ENCODE measurements at places on chromosomes 2 and 18.

GRCh38 chr2:207255565-207256470 is 90.1 kb upstream of the KLF7 start:
- DNase-seq, result no peak

GRCh38 chr2:23926290-23926749 is 603 bp downstream of the ATAD2B start:
- DNase-seq, result peak; percentile 28

- peak; percentile 77 for DNase-seq
These were observed 20.5 kb downstream of the TMEM18 start for GRCh38 chr2:656676-657075.

- no peak for DNase-seq
These were observed 111.3 kb upstream of the SLC14A2 start for GRCh38 chr18:45503990-45504389.

DNA sequence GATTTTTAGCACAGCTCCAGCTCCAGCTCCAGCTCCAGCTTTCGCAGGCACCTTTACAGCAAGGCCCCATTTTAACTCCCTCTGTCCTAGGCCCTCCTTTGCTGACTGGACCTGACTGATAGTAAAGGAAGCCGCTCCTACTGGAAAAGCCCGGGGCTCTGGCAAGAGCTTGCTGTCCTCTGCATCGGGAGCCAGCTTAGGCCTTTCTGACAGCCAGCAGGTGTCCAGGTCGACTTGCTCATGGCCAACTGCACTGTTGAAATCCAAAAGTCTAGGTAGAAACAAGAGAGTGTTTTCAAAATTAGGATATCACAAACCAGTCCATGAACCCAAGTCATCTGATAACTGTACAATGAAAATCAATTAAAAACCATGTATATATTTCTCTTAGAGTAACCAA is 161.1 kb downstream of the LAMA1 start:
- DNase-seq, result no peak

- no peak for DNase-seq
These were observed 52.6 kb downstream of the TRIP12 start for GRCh38 chr2:229869226-229869625.

DNA sequence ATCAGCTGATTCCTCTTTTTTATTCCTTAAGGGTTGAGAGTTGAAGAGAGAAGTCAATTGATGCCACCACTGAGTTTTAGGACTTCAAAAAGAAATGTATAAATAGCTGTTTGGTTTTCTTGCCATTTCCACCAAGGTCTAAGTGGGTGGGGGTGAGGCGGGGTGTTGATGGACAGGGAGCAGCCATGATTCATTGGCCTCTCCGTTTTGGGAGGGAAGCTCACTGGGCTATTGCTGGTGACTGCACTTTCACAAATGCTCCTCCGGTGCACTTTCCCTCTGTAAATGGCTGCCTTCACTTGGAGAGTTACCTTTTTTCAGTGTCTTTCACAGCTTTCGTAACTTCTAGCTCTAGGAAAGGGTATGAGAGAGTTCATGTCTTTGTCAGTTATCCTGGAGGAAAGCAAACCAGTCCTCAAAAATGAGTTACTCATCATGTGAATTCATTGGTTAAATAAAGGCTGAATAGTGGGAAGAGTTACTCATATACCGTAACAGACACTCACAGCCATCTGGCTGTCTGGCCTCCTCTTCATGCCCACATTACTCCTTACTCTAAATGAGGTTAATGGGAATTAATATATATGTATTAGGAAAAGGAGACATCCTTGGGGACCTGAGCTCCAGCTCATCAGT is 17.4 kb upstream of the CTAGE1 start:
- DNase-seq, result no peak

GRCh38 chr2:241454837-241455485 is 53.4 kb downstream of the STK25 start:
- no peak for DNase-seq

- no peak for DNase-seq
These were observed 161.3 kb downstream of the HAUS1 start for GRCh38 chr18:46265196-46266156.

- DNase-seq, result no peak
These were observed 2.1 kb downstream of the ZNF532 start for GRCh38 chr18:58866773-58867150.

- DNase-seq, result no peak
These were observed 34.5 kb downstream of the PCBP1 start for GRCh38 chr2:70121627-70122372.

GRCh38 chr2:7513834-7514233 is 596.6 kb downstream of the RNF144A start:
- no peak for DNase-seq

DNA sequence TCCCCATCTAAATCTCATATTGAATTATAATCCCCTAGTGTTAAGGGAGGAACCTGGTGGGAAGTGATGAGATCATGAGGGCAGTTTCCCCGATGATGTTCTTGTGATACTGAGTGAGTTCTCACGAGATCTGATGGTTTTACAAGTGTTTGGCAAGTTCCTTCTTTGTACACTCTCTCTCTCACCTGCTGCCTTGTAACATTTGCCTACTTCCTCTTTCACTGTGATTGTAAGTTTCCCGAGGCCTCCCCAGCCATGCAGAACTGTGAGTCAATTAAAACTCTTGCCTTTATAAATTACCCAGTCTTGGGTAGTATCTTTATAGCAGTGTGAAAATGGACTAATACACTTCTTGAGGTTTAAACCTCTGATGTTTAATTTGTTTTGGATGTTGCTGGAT is 177.5 kb downstream of the CD8B2 start:
- no peak for DNase-seq

DNA sequence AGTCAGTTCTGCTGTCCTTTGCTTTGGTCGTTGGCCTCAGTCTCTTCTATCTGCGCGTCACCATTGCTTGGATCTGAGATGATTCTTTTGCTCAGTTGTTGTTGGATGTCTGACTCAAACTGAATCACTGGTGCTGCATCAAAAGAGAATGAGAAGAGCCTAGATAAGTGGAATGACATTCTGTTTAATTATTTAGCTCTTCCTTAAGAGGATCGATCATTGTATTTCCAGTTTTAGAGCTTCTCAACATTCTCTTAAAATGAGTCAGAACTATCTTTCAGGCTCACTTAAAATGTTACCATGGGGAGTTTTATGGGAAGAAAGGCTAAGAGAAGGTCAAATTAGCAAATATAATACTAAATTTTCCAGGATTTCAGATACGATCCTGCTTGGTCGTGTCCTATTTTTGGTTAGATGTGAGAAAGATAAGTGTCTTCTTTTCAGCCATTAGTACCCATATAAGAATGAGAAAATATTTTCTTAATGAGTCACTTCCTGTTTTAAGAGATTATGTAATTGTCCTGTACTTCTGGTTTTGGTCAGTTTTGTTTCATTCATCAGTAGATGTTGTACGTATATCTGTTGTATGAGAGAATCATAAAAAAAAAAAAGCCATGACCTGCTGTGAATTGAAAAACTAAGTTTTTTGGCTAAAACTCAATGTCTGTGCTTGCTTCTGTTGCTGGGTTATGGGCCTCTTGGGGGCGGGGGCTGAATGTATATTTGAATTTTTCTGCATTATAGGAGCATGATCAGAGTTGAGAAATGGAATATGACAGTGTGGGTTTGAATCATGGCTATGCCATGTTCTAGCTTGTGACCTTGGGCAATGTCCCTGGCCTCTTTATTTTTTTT is 31.6 kb upstream of the CASP10 start:
- no peak for DNase-seq

DNA sequence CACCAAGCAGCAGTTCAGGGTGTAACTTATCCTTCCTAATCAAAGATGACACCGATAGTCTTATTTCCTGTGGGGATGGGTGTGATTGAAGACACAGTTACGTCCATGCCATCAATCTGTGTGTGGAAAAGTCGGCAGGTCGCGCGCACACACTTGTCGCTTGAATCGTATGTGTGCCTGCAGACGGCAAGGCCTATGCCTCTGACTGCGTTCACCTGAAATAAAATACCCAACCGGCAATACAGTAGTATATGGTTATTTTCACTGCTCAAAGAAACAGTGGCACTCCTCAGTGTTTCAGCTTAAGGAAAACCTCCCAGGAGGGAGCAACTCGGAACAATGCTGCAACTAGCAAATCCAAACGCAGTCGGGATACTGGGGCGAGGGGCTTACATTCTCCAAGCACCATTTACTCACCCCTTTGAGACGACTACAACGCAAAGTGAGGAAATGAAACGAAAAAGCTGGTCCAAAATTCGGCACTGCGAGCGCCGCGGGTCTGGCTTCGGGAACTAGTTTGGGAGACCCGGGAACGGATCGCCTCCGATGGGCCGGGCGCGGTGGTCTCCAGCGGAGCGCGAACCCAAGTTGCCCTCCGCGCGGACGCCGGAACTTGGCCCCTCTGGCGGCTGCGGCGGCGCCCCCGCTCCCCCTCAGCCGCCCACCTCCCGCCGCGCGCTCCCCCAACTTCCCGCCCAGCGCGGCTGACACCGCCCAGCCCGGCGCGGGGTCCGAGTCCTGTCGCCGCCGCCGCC is 675 bp downstream of the PRKD3 start:
- DNase-seq, result peak; percentile 89

GRCh38 chr2:165969227-165969626 is 15.7 kb upstream of the TTC21B start:
- no peak for DNase-seq

- DNase-seq, result no peak
These were observed 30.6 kb downstream of the C18orf63 start for GRCh38 chr18:74346206-74346605.

DNA sequence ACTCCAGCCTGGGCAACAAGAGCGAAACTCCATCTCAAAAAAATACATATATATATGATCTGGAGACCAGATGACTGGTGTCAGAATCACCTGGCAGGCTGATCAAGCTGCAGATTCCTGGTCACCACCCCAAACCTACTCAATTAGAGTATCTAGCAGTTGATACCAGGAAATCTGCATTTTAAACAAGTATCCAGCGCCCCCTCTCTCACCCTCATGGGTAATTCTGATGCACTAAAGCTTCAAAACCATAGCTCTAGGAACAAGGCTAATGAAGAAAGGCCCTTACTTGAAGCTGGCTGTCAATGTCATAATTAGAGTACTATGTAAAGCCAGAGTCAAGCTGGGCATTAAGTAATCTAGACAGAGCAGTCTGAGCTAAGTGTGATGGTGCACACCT is 25.0 kb upstream of the PCBP1 start:
- DNase-seq, result no peak

DNA sequence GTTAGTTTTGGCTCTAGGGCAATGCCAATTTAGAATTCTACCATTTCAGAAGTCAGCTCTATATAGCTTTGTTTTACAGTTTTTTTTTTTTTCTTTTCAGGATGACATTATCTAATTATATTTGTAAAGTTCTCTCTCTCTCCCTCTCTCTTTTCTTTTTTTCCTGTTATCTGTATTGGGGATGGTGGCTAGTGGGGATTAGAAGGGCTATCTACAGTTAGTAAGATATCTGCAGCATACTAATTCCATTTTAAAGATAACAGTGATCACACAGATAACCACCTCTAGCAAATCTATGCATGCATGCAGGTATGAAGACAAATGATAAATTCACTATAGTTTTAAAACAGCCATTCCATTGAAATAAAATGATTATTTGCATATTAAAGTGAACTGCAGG is 438.9 kb downstream of the ERBB4 start:
- no peak for DNase-seq

DNA sequence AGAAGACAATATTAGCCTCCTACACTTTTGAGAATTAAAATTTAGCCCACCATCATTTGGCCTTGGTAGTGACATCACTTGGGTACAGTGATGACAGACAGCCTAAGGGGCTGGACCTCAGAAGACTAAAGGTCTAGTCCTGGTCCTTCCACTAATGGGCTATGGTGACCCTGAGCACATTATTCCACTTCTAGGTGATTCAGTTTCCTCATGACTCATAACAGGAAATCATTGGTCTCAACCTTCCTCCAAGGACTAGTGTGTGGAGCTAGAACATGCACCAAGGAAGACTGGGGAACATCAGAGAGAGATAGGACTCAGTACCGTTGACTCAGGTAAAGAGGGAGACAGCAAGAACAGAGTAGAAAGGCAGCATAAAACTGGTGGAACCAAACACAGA is 64.0 kb downstream of the TFCP2L1 start:
- no peak for DNase-seq

DNA sequence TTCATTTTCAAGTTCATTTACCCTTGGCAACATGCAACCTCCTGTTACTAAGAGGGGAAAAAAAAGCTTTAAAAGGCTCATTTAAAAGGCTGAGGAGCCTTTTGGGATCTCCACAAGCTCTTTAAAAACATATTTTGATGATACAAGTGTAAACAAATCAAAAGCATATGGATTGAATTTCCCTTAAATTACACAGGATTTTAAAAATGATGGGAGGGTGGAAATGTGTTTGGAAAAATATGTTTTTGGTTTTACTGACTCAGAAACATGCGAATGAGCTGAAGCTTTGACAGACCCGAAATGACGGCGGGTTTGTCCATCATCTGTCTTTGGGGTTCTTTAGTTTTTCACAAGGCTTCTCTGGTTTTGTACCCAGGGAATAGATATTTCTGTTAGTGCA is 180.6 kb upstream of the CCDC68 start:
- DNase-seq, result no peak

- no peak for DNase-seq
These were observed 141.8 kb downstream of the MEIS1 start for GRCh38 chr2:66576561-66577320.

GRCh38 chr2:15640261-15640711 is 48.6 kb downstream of the DDX1 start:
- no peak for DNase-seq

- no peak for DNase-seq
These were observed 174.5 kb downstream of the SS18 start for GRCh38 chr18:25915907-25916306.

GRCh38 chr2:44778671-44779476 is 162.6 kb upstream of the SIX3 start:
- DNase-seq, result no peak

DNA sequence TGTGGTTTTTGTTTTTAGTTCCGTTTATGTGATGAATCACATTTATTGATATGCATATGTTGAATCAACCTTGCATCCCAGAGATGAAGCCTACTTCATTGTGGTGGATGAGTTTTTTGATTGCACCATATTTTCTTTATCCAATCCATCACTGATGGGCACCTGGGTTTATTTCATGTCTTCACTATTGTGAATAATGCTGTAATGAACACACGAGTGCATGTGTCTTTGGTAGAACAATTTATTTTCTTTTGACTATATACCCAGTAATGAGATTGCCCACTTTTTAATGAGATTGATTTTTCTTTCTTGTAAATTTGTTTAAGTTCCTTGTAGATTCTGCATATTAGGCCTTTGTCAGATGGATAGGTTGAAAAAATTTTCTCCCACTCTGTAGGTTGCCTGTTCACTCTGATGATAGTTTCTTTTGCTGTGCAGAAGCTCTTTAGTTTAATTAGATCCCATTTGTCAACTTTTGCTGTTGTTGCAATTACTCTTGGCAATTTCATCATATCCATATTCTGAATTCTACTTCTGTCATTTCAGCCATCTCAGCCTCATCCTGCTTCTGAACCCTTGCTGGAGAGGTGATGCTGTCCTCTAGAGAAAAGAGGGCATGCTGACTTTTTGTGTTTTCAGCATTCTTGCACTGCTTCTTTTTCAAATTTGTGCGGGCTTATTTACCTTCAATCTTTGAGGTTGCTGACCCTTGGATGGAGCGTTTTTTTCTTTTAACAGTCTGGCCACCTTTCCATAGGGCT is 96.2 kb upstream of the CTAGE1 start:
- no peak for DNase-seq

GRCh38 chr2:24077535-24077877 is 1.4 kb upstream of the SF3B6 start:
- no peak for DNase-seq

Data from lower leg skin (tissue), 4 donors.